ENCODE measurements at places on chromosomes 6 and 20. TPM values are rescaled to one million over a fixed set of nuclear protein-coding genes. Genes with fewer than 3 reads are reported as not detected.

Gene SPATS1
- total RNA-seq = 1.8 TPM

DNA sequence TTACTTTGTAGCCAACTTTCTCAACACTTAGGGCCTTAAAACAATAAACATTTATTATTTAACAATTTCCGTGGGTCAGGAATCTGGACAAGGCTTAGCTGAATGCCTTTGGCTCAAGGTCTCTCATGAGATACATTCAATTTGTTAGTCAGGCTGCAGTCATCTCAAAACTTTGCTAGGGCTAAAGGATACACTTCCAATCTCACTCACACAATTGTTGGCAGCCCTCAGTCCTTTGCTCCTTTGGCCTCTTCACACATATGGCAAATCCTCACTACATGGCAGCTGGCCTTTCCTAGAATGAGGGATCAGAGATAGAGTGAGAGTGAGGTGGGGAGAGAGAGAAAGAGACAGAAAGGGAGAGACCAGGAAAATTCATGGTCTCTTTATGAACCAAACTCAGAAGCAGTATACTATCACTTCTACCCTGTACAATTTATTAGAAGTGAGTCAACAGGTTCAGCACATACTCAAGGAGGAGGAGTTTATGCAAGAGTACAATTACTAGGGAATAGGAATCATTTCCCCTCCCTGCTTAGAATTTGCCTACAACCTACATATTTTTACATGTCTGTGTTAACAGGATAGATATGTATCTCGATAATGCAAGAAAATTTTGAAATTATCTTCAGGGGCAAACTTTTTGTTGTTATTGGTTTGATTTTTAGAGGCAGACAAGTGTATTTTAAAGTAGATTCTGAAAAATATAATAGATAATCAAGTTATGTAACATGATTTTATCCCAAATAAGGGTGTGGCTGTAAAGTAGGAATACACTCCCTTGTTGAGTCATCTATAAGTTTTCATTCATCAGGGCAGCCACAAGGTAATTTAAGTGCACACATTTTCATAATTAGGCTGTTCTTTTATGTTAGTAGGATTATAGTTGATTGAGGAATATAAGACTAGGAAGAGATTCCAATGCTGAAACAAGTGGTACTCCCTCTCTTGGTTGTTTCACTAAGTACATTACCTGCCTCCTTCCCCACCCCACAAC is 85.9 kb upstream of the HMGCLL1 start:
- no peaks in the 10 kb centered on the region for H3K4me1 ChIP-seq
- no peak overlapping the region for H3K4me3 ChIP-seq
- no peak overlapping the region for H3K27ac ChIP-seq
- no peak for DNase-seq
- H3K36me3 ChIP-seq = no peaks in the 10 kb centered on the region

Gene CLVS2
- total RNA-seq = 0.03 TPM

DNA sequence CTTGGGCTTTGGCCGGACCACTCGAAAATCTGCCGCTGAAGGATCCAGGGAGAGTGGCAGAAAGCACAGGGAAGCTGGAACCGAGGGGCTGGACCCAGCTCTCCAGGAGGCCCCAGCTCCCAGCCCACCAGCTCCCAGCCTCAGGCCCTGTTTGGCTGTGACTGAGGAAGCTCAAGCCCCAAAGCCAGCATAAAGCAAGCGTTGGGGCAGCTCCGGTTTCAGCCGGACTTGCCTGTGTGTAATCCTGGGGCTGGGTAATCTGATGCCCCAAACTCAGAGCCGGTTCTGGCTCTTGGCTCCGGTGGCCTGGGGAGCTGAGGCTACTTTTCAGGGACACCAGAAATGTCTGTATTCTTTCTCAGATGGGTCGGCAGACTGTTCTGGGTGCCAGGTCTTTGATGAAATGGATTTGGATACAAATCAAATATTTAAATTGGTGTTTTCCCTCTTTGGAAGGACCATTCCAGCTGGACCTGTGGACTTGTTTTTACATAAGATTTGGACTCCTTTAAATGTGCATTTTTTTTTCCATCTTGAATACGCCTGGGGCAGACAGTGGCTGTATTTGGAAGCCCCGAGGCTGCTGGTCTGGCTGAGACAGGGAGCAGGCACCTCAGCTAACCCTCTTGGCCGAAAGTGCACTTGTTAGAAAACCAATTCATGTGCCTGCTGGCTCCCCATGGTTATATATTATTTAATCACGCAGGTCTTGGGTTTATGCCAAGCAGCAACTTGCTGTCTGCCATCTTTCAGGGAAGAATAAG is 29.7 kb downstream of the RPP40 start:
- no peak overlapping the region for H3K4me3 ChIP-seq
- no peak for DNase-seq
- H3K4me1 ChIP-seq = no peaks in the 10 kb centered on the region
- no peaks in the 10 kb centered on the region for H3K27me3 ChIP-seq

GRCh38 chr6:82554666-82555065 is 191.0 kb downstream of the TPBG start:
- no peak overlapping the region for H3K27ac ChIP-seq
- no peaks in the 10 kb centered on the region for H3K36me3 ChIP-seq
- H3K27me3 ChIP-seq = no peaks in the 10 kb centered on the region
- no peaks in the 10 kb centered on the region for H3K4me1 ChIP-seq
- DNase-seq = no peak

DNA sequence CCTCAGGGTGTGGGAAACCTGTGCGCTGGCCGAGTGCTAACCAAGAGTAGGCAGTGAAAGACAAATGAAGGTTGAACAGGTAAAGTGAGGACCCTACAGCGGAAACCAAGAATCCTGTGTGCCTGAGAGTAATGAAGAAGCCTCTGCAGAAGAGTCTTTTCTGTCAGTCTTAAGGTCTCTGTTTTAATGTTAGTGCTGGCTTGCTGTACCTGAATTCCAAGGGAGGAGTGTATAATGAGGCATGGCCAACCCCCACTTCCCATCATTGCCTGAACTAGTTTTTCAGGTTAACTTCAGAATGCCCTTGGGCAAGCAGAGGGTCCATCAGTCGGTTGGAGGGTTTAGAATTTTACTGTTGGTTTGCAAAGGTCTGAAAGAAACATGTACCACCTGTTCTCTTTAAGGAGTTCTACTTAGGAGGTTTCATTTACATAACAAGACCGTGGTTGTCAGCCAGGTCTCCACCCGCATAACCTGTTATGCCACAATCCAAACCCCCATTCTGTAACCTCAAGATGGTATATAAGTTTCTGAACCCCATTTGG is 589 bp upstream of the PDCD2 start:
- peak overlapping the region; percentile 94 for H3K27ac ChIP-seq
- peak overlapping the region; percentile 99 for H3K4me3 ChIP-seq
- peaks cover 19% of the 10 kb centered on the region for H3K4me1 ChIP-seq
- H3K36me3 ChIP-seq = peaks cover 31% of the 10 kb centered on the region

- H3K4me1 ChIP-seq = peaks cover 27% of the 10 kb centered on the region
- H3K27ac ChIP-seq = no peak overlapping the region
- H3K36me3 ChIP-seq = no peaks in the 10 kb centered on the region
- H3K27me3 ChIP-seq = no peaks in the 10 kb centered on the region
- no peak overlapping the region for H3K4me3 ChIP-seq
Observed at GRCh38 chr6:4355241-4355640, 219.9 kb upstream of the ECI2 start.

Gene SIRPD
- total RNA-seq = 1.5 TPM

- H3K4me1 ChIP-seq = no peaks in the 10 kb centered on the region
- no peak overlapping the region for H3K4me3 ChIP-seq
- H3K27me3 ChIP-seq = no peaks in the 10 kb centered on the region
- DNase-seq = no peak
- H3K36me3 ChIP-seq = no peaks in the 10 kb centered on the region
Observed at GRCh38 chr6:49541210-49541724, 9.2 kb upstream of the C6orf141 start.

Gene ZKSCAN8
- 20.6 TPM for total RNA-seq

Gene WFDC10B
- 1.2 TPM for total RNA-seq

GRCh38 chr20:6783752-6784151 is 16.3 kb downstream of the BMP2 start:
- DNase-seq = no peak
- H3K4me3 ChIP-seq = no peak overlapping the region
- H3K4me1 ChIP-seq = peaks cover 10% of the 10 kb centered on the region
- H3K36me3 ChIP-seq = peaks cover 9% of the 10 kb centered on the region
- peak overlapping the region; percentile 51 for H3K27ac ChIP-seq

DNA sequence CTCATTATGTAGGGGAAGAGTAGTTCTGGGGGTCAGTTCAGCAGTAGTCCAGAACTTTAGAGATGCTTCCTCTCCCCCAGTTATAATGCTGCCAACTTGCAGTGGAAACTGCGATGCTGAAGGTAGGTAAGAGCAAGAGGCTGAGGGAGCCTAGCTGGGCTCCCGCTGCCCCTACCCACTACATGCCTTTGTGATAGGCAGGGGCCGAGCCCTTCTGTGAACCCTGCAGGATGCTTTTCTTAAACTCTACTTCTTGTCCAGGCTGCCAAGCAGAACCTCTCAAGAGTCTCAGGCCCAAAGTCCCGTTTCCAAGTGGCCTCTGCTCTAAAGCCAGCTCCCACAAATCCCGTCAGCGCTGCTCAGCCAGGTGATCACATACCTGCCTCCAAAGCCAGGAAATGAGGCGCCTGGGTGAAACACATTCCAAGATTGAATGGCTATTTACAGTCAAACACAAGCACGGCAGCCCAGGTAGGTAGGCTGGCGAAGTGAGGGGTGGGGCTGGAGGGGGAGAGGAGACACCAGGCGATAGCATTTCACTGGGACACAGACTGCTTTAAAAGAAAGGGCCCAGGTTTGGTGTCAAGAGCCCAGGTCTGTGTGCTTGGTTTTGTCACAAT is 150.7 kb downstream of the CD24 start:
- no peak overlapping the region for H3K4me3 ChIP-seq
- H3K27me3 ChIP-seq = no peaks in the 10 kb centered on the region
- DNase-seq = peak; percentile 63
- no peaks in the 10 kb centered on the region for H3K4me1 ChIP-seq
- H3K27ac ChIP-seq = no peak overlapping the region
- H3K36me3 ChIP-seq = no peaks in the 10 kb centered on the region

Gene KIF6
- 2.5 TPM for total RNA-seq

Gene CGA
- total RNA-seq = not detected

Gene GJA1
- 64.1 TPM for total RNA-seq

DNA sequence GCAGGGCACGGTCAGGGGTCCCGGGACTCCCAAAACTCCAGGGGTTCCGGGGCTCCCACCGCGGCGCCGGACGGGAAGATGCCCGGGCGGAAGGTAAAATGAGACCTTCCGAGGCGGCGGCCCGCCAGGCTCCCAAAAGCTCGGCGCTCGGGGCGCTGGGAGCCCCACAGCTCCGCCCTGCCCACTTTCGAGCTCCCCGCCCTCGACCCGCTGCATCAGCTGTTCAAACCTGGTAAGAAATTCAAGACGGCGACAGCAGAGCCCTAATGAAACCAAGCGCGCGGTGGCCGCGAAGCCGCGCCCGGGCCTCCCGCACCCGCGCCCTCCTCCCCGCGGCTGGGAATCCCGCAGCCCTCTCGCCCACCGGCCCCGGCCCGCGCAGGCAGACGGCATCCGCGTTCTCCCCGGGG is 369 bp downstream of the SLC4A11 start:
- H3K36me3 ChIP-seq = no peaks in the 10 kb centered on the region
- DNase-seq = no peak
- no peak overlapping the region for H3K27ac ChIP-seq
- H3K4me1 ChIP-seq = peaks cover 15% of the 10 kb centered on the region

Gene IL17A
- total RNA-seq = not detected

Gene SAMD5
- total RNA-seq = 8.7 TPM

Gene CCR6
- total RNA-seq = 0.83 TPM

DNA sequence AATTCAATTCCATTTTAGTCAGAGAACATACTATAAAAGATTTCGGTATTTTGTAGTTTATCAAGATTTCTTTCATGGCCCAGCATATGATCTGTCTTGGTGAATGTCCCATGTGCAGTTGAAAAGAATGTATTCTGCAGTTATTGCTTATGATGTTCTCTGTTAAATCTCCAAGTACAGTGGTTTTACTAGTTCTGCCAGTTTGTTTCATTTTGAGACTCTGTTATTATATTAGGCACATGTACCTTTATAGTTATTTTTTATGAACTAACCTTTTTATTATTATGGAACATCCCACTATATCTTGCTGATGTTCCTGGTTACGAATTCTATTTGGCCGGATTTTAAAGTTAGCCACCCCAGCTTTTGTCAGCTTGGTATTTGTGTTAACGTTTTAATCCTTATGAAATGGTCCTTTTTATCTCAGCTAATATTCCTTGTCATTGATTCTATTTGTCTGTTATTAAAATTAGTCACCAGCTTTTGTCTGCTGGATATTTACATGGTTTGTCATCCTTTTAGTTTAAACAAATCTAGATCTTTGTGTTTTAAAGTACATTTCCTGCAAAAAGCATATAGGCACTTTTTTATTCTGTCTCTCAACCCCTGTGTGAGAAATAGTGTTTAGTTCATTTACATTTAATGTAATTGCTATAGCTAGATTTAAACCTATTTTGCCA is 48.9 kb downstream of the VTA1 start:
- H3K36me3 ChIP-seq = peaks cover 29% of the 10 kb centered on the region
- H3K27me3 ChIP-seq = no peaks in the 10 kb centered on the region
- no peak for DNase-seq
- no peak overlapping the region for H3K4me3 ChIP-seq

Gene KIZ
- total RNA-seq = 19.2 TPM

Gene ANKRD66
- 4.0 TPM for total RNA-seq

GRCh38 chr6:13427801-13428582 is 59.4 kb downstream of the GFOD1 start:
- no peak overlapping the region for H3K4me3 ChIP-seq
- peak; percentile 56 for DNase-seq
- H3K27ac ChIP-seq = peak overlapping the region; percentile 13
- peaks cover 79% of the 10 kb centered on the region for H3K4me1 ChIP-seq

Gene GTF3C6
- 46.1 TPM for total RNA-seq

Gene PBOV1
- not detected for total RNA-seq

- DNase-seq = no peak
- no peak overlapping the region for H3K27ac ChIP-seq
- H3K27me3 ChIP-seq = no peaks in the 10 kb centered on the region
- H3K4me1 ChIP-seq = no peaks in the 10 kb centered on the region
- no peak overlapping the region for H3K4me3 ChIP-seq
- H3K36me3 ChIP-seq = no peaks in the 10 kb centered on the region
Observed at GRCh38 chr20:51341581-51341980, 200.9 kb downstream of the NFATC2 start.

DNA sequence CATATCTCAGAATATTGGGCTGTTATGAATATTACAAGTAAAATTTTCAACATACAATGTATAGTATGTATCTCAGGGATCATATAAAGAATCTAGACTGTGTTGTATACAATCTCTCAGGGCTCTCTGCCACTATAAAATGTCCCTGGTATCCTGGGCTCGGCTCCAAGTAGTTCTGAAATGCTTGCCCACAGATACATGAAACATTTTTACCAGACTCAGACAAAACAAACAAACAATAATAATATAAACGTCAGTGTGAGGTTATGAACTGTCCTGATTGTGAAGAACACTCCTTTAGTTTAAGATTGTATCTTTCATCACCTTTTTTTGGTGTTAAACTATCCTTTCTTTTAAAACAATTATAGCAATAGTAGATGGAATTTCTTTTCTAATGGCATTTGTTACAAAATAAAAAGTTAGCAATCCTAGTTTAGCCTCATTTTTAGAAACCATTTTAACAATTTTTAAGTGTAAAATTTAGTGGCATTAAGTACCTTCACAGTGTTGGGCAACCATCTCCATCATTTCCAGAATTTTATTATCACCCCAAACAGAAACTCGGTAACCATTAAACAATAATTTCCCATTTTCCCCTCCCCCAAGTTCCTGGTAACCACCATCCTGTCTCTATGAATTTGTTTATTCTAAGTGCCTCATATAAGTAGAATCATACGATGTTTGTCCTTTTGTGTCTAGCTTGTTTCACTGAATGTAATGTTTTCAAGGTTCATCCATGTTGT is 17.4 kb upstream of the LY86 start:
- H3K27ac ChIP-seq = no peak overlapping the region
- no peaks in the 10 kb centered on the region for H3K27me3 ChIP-seq
- H3K36me3 ChIP-seq = no peaks in the 10 kb centered on the region
- H3K4me3 ChIP-seq = no peak overlapping the region
- no peak for DNase-seq
- no peaks in the 10 kb centered on the region for H3K4me1 ChIP-seq

Gene PDYN
- total RNA-seq = not detected

Data from lower lobe of right lung (tissue), 2 donors.